ENCODE measurements at places on chromosomes 16 and 17.

DNA sequence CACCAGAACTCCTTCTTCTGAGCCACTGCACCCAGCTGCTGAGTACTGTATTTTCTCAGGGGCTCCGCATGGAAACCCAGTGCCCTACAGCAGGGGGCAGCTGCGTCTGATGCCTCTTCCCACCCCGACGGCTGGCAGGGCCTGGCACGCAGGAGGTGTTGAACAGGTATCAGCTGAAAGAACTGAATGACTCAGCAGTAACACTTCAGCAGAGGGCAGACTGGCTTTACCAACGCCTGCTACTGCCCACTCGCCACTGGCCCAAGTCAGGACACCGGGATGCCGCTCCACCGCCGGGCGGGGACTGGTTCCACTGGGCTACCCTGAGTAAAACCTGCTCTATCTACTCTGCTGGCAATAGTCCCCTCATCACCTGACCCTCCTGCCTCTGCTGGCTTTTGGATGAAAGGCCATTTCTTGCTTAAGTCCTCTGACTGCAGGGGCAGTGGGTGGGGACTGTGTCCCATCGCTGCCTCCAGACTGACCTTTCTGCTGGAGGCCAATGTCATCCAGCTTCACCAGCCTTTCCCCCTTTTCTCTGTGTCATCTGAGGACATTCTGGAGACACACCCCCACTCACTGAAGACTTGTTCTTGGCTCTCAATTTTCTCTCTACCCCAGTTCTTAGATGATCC is 100.4 kb upstream of the FA2H start:
- DNase-seq: no peak

DNA sequence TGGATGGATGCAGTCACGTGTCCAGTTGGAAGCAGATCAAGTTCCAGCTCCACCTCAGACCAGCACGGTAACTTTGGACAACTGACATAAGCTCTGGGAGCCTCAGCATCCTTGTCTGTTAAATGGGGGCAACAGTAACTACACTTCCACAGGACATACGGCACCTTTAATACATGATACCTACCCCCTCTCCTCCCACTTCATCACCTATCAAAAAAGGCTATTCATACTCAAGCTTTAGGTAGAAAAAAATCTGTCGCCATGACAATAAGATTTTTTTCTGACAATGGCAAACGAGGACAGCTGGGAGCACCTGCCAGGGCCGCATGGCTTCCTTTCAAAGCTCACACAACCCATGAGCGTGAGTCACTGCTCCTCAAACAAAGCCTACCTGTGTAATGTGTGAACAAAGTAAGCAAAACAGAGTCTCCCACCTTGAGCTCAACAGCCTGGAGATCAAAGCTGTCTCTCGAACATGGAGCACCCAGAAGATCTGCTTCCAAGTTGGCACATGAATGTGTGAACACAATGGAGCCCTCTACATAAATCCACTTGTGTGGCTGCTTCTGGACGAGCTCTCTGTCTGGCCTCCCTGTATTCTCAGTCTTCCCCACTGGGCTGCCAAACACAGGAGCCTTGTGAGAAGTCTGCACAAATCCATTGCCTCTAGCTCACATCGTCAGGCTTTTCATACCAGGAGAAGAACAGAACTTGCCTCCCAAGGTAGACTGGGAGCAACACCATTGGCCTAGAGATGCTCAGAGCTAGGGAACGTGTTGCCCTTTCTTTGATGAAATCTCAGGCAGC is 459.7 kb downstream of the SOX9 start:
- DNase-seq: peak; percentile 82

GRCh38 chr17:6528557-6528956 is 27.8 kb downstream of the PITPNM3 start:
- no peak for DNase-seq

- DNase-seq: no peak
Observed at GRCh38 chr17:1769822-1770477, 8.1 kb downstream of the SERPINF1 start.

DNA sequence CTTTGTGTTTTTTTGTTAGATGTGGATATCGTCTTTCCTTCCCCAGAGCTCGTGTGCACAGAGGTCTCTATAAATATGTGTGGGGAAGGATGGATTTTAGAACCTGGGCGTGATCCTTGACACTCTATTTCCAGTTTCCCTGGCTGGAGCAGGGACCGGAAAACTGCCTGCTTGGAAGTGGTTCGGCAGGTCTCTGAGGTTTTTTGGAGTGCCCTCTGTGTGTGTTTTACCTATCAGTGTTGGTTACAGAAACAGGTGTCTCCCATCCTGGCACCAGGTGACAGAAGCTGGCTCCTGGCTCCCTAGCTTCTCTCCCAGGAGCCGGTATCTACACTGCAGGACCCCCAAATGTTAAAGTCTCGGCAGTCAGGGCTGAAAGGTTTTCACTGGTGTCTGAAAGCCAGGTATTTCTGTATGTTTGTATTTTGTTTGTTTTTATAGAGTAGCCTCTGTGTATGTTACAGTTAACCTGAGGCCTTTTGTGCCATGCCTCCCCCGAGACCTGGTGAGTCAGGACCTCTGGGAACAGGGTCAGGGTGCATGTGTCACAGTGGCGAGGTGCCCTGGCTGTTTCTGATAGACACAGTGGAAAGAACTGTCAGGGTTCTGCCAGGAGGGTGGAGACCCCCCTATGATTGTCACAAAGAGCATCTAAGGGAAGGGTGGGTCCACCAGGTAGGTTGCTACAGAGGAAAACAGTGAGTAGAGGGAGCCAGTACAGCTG is 31.3 kb downstream of the ZC3H18 start:
- DNase-seq: no peak

DNA sequence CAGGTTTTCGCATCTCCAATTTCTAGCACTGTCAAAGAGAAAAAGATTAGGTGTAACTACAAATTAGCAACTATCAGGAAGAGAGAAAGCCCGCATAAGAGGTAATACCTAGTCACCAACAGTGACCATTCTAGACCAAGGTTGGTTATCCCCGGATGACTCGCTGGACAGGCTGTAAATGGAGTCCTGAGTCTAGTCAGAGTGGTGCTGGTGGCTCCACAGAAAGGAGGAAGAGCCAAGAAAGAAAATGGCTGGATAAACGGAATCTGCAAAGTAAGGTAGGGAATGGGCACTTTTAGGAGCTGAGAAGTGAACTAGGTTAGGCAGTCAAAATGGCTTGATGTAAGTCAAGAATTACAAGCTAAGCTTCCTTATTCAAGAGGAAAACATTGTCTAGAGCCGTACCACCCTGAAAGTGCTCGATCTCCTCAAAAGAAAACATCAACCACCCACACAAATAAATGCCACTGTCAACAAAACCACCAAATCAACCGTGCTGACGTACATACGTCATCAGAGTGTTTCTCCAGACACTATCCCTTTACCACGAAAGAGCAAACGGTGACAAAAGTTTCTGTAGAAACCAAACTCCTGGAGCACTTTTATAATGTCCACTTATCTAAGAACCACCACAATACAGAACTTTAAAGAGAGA is 2.2 kb downstream of the GSPT1 start:
- no peak for DNase-seq

DNA sequence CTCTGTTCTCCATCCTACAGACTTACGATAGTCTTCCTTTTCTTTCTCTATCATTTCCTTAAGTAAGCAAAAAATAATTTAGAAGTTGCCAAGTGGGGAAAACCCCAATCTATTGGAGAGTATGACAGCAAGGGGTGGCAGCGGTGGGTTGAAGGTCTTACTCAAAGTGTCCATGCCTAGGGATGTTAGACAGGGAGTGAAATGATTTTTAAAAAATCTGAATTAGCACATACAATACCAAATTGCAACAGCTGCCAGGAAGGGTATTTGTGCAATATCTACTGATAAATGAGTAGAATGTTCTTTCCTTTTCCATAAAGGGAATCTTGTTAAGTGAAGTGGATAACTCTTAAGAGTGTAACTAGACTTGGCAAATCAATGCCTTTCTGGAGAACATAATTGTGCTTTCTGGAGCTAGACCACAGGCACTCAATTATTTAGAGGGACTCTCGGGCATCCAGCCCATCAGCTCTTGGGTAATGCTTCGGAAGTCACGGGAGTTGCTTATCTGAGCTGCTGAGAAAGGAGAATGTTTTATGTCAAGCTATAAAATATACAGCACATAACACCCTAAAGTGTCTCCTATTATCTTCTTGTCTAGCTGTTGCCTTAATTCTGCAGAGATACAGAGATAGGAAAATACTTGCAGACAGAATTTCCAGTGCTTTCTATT is 151.5 kb downstream of the KCNJ2 start:
- no peak for DNase-seq

DNA sequence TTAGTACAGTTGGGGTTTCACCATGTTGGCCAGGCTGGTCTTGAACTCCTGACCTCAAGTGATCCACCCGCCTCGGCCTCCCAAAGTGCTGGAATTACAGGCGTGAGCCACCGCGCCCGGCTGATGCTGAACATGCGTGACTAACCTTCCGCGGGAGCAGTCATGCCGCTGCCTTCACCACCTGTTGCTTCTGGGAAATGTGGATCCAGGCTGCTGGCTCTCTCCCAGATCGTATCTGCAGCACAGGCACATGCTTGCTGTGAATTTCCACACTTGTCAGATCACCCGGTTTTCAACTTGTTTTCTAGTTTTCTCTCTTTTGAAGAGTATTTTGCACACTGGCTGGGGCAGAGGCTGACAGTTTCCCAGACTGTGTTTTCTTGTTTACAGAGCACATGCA is 97.9 kb downstream of the ADCY9 start:
- DNase-seq: no peak

DNA sequence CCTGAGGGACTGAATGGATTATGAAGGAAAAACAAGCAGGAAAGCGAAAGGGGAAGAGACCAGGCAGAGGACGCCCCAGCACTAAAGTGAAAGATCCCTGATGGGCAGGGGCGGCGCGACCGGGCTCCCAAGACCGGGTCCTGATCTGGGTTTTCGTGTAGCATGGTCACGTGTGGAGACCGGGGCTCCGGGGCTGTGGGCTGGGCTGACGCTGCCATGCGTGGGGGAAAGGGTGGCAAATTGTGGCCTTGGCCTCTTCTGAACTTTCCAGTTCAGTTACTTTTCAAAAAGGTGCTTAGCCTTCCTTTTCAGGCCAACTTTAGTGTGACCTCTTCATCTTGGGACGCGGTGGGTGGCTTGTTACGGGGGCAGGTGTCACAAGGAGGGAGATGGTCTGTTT is 57.5 kb downstream of the METRNL start:
- DNase-seq: no peak

DNA sequence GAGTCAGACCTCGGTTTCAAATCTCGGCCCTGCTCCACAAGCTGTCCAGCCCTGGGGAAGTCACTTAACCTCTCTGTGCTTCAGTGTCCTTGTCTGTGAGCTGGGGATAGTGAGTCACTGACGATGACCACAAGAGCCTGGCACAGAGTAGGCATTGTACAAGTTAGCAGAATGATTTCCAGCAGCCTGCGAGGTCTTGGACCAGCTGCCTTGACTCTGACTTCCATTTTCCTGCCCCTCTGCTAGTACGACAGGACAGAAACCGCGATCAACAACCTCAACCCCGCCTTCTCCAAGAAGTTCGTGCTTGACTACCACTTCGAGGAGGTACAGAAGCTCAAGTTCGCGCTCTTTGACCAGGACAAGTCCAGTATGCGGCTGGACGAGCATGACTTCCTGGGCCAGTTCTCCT is 20.7 kb downstream of the CPNE2 start:
- no peak for DNase-seq

- DNase-seq: no peak
Observed at GRCh38 chr16:66802159-66802558, 775 bp upstream of the TERB1 start.

DNA sequence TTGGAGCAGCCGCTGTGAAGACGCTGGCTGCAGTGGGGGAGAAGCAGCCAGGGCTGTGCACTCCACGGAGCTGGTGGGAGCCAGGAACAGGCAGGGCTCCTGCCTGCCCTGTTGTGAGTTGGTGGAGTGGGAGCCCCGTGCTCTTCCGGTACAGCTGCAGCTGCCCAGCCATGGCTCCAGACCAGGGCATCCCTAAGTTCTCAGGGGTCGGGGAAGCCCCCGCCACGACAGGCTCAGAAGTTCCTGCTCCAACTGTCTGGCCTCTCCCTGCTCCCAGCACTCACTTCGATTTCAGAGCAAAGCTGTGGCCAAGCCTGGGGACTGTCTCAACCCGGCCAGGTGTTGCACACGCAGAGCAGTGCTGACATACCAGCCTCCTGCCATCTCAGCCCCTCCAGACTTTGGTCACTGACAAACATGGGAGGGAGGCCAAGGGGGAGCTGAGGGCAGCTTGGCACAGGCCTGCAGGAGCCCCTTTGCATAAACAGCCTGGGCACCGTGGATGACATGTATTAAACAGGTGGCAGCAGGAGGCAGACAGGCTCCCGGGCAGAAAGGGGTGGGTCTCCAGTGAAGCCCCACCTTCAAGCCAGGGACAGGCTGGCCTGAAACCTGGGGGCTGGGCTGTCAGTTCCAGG is 13.9 kb upstream of the KDM8 start:
- DNase-seq: no peak

DNA sequence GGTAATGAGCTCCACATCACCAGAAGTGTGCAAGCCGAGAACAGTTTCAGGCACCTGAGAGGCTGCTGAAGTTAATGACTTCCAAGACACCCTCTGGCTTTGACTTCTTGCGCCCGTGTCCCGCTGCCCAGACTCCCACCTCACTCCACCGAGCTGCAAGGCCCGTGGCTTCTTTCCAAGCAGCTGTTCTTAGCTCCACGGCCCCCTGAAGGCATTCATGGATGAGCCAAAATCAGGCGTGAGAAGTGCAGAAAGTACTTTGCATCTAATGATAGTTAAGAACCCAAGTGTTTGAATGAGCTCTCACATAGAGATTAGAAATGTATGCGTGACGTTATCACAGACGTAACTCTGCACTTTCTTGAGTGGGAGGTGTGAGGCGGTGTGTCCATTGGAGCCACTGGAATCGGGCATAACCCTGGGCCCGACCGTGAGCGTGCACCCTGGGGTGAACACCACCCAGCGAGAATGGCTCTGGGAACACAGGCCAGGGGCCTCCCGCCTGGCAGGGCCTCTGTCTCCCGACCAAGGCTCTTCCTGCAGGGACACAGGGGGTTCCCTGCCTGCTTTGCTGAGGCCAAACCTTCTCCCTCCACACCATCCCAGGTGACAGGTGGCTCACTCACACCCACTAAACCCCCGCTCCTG is 11.0 kb downstream of the NPTX1 start:
- no peak for DNase-seq

DNA sequence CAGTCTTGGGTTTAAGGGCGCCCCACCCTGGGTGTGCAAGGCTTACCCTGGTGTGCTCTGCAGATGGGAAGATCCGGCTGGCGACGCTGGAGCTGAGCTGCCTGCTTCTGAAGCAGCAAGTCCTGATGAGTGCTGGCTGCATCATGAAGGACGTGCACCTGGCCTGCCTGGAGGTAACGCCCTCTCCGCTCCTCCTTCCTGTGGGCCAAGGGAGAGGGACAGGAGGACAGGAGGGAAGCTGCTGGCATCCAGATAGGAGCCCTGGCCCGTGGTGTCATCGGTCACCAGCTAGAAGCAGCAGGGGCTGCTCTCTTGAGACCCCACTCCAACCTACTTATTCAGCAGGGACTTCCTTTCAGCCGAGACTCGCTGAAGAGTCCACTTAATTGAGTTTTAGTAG is 97.8 kb downstream of the CLEC16A start:
- no peak for DNase-seq

Data from head of caudate nucleus (tissue), 42 donors.